Activated naive CD8-positive, alpha-beta T cell treated with anti-CD3 and anti-CD28 coated beads for 36 hours (primary cell): ENCODE measurements at places on chromosomes 11 and 22.
A peak's percentile ranks its signal among the peaks of the same experiment; 100 is the strongest.

DNA sequence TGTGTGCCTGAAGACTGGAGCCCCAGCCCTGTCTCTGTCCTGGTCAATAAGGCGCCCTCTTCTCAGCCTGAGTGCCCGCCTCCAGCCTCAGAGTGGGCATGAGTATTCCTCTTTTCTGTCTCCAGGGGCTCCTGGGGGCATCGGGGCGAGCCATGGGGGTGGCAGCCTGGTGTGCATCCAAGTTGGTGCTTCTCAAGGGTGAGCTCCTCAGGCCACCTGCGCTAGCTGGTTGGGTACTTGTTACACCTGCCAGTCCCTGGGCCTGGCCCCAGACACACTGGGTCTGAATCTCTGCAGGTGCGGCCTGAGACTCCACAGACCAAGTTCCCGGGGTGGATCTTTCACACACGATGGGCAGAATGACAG, 168.6 kb upstream of the B3GAT1 start:
- H3K4me3 ChIP-seq = no peak overlapping the region
- H3K36me3 ChIP-seq = no peaks in the 10 kb centered on the region
- no peak for DNase-seq
- peaks cover 15% of the 10 kb centered on the region for H3K27me3 ChIP-seq

- H3K36me3 ChIP-seq = no peaks in the 10 kb centered on the region
- DNase-seq = no peak
- H3K27me3 ChIP-seq = no peaks in the 10 kb centered on the region
- H3K27ac ChIP-seq = no peak overlapping the region
- H3K4me1 ChIP-seq = no peaks in the 10 kb centered on the region
Observed at GRCh38 chr22:29095459-29095858, 22.6 kb downstream of the KREMEN1 start.

GRCh38 chr11:34013898-34014571, 37.5 kb upstream of the CAPRIN1 start:
- H3K27ac ChIP-seq = no peak overlapping the region

DNA sequence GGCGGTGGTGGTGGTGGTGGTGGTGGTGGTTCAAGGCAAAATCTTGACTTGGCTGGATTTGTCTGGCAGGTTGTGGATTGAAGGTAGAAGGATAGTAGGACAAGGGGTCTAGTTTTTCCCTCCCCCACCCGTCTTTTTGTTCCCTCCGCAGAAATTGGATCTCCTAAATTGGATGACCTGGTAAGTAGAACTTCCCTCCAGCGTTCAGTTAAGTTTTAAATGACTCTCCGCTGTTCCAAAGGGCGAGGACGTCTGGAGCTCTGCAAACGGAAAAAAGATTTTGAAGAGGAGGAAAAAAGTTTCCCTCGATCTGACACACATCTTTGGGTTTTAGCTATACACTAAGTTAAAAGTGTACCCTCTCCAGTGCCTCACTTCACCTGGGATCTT, 422 bp upstream of the LGR4 start:
- no peak overlapping the region for H3K27ac ChIP-seq
- H3K36me3 ChIP-seq = no peaks in the 10 kb centered on the region
- peaks cover 10% of the 10 kb centered on the region for H3K4me1 ChIP-seq
- peak overlapping the region; percentile 91 for H3K4me3 ChIP-seq
- H3K27me3 ChIP-seq = peaks cover 40% of the 10 kb centered on the region

DNA sequence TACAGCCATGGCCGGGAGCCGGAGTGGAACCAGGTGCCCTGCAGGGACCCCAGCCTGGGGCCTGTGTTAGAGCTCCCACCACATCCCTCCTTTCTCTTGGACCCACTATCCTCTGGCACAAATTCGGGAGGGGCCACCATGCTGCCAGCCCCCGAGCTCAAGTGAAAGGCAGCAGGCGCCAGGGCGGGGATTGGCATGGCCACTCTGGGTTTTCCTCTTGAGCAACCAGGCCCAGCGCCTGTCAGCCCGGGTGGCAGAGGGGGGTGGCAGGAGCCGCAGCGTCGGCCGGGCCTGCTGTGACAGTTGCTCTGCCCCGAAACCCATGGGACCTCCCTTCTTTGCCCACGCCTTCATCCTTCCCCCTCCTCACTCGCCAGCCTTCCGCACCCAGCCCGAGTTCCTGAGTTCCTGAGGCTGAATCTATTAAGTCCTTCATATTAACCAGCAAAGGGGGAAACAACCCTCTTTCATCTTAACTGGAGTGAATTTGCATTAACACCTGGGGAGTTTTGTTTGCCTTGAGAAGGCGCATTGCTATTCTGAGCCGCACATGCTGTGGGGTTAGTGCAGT, 16.8 kb upstream of the CABP7 start:
- no peak overlapping the region for H3K4me3 ChIP-seq
- peaks cover 7% of the 10 kb centered on the region for H3K4me1 ChIP-seq
- no peak for DNase-seq
- no peaks in the 10 kb centered on the region for H3K36me3 ChIP-seq
- no peak overlapping the region for H3K27ac ChIP-seq

DNA sequence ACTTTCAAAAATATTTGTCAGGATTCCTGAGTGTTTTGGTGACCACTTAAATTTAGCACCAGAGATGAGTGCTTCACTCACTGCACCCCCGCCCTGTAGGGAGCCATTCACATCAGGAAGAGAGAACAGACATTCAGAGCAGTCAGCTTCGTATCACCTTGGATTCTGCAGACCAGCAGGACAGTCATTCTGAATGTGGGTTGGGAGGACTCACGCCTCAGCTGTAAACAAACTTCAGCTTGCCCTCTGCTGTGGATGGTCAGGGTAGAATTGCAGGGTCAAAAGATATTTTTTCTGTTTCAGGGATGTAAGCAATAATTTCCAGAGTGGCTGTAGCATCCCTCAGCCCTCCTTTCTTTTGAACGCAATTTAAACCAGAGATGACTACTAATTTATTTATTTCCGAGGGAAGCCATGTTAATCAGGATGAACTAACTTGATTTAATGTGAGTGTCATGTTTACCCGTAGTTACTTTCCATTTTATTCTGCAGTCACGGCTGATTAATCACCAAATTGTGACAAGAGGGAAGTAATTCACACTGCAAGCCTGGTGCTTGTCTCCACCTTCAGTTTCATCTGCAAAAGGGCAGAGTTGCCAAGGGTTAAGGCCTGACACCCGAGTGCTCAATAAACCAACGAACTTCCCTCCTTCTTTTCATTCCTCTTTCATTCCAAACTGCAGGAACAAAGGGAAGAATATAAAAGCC, 174.2 kb upstream of the DDI1 start:
- no peaks in the 10 kb centered on the region for H3K36me3 ChIP-seq
- no peak overlapping the region for H3K27ac ChIP-seq
- H3K4me1 ChIP-seq = no peaks in the 10 kb centered on the region

GRCh38 chr22:41498303-41498835, 29.5 kb downstream of the ACO2 start:
- DNase-seq = no peak
- H3K27ac ChIP-seq = no peak overlapping the region
- H3K27me3 ChIP-seq = no peaks in the 10 kb centered on the region

- H3K4me3 ChIP-seq = no peak overlapping the region
- no peaks in the 10 kb centered on the region for H3K27me3 ChIP-seq
- H3K4me1 ChIP-seq = peaks cover 3% of the 10 kb centered on the region
Observed at GRCh38 chr11:3108183-3108721, 51.0 kb upstream of the CARS1 start.

DNA sequence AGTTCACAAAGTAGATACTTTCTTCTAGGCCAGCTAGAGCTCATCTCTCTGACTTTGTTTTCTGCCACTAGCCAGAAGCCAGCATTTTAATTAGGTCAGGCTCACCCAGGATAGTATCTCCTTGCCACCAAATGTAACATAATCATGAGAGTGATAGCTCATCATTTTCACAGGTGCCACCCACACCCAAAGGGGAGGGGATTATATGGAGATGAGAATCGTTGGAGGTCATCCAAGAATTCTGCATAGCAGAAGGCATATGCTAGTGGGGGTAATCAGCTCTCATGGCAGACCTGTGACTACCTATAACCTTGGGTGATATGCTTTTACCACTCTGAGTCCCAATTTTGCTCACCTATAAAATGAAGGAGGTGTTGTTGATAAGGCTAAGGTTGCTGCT, 523.0 kb downstream of the METTL15 start:
- no peak overlapping the region for H3K4me3 ChIP-seq
- H3K27ac ChIP-seq = no peak overlapping the region
- peaks cover 5% of the 10 kb centered on the region for H3K27me3 ChIP-seq
- H3K36me3 ChIP-seq = no peaks in the 10 kb centered on the region
- H3K4me1 ChIP-seq = no peaks in the 10 kb centered on the region

DNA sequence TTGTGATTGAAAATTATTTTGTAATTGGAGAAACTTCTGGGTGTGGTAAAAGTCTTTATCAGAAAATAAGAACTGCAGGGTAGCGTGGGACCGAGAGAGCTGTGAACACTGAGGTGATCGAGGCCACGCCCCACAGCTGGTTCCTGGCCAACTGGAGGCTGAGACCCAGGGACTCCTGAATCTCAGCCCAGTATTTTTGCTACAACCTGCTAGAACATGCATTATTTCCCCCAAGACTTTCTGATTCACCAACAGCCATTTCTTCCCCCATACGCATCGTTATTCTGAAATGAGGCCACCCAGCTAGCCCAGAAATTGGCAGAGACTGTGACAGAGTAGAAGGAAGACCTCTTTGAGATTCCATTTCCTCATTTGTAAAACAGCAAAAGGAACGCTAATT, 3.4 kb upstream of the FGF19 start:
- H3K27ac ChIP-seq = no peak overlapping the region
- DNase-seq = no peak

- DNase-seq = peak; percentile 36
- H3K4me3 ChIP-seq = no peak overlapping the region
- peaks cover 17% of the 10 kb centered on the region for H3K27me3 ChIP-seq
Observed at GRCh38 chr11:61756452-61757212, 4.2 kb downstream of the MYRF start.

- no peaks in the 10 kb centered on the region for H3K36me3 ChIP-seq
- H3K27ac ChIP-seq = no peak overlapping the region
- DNase-seq = no peak
- peaks cover 7% of the 10 kb centered on the region for H3K4me1 ChIP-seq
- no peak overlapping the region for H3K4me3 ChIP-seq
Observed at GRCh38 chr22:50604256-50605001, 3.8 kb downstream of the MAPK8IP2 start.

- H3K4me3 ChIP-seq = no peak overlapping the region
- H3K27me3 ChIP-seq = peaks cover 13% of the 10 kb centered on the region
- H3K36me3 ChIP-seq = no peaks in the 10 kb centered on the region
- H3K4me1 ChIP-seq = peaks cover 5% of the 10 kb centered on the region
- no peak for DNase-seq
- no peak overlapping the region for H3K27ac ChIP-seq
Observed at GRCh38 chr22:37549704-37550059, 10.6 kb upstream of the CDC42EP1 start.

GRCh38 chr11:1920909-1921573, 1.5 kb downstream of the TNNT3 start:
- H3K4me1 ChIP-seq = peaks cover 3% of the 10 kb centered on the region
- H3K36me3 ChIP-seq = no peaks in the 10 kb centered on the region
- peaks cover 3% of the 10 kb centered on the region for H3K27me3 ChIP-seq
- H3K4me3 ChIP-seq = no peak overlapping the region
- no peak for DNase-seq
- no peak overlapping the region for H3K27ac ChIP-seq

- H3K27ac ChIP-seq = no peak overlapping the region
- no peaks in the 10 kb centered on the region for H3K4me1 ChIP-seq
- no peak for DNase-seq
Observed at GRCh38 chr11:74325649-74326645, 14.5 kb upstream of the P4HA3 start.

DNA sequence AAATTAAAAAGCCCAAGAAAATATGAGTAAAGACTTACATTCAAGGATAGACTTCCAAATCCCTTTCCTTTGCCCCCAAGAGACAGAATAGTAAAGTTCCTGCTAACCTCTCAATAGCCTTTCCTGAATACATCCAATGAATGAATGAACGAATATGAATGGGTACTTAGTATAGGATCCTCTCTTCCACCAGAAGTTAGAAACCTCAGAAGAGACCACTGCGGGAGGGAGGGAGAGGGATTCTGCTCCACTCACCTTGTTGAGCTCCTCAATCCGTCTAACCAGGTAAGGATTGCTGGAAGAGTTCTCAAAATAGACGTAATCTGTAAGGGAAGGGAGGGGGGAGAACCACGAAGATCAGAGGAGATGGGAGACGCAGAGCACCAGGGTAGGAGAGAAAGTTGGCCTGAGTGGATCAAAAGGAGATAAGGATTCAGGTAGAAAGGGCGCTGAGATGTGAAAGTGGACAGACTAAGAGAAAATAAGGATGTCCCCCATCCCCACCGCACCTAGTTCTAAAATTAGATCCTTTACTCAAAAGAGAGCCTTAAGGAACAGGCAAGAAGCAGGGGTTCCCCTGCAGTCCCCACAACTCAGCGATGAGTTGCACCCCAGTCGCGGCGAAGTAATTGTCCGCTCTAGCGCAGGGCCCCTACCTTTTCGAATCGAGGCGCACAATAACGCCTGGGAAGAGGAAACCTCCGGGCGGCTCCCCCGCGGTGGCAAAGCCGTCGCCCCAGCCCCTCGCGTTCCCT, 1.1 kb downstream of the MTA2 start:
- no peak for DNase-seq
- peak overlapping the region; percentile 92 for H3K4me3 ChIP-seq
- peaks cover 36% of the 10 kb centered on the region for H3K4me1 ChIP-seq

GRCh38 chr11:92802644-92803043, 166.8 kb upstream of the MTNR1B start:
- no peak for DNase-seq
- H3K4me1 ChIP-seq = no peaks in the 10 kb centered on the region
- no peak overlapping the region for H3K27ac ChIP-seq
- H3K27me3 ChIP-seq = no peaks in the 10 kb centered on the region
- H3K4me3 ChIP-seq = no peak overlapping the region
- no peaks in the 10 kb centered on the region for H3K36me3 ChIP-seq

GRCh38 chr11:92861634-92862033, 107.8 kb upstream of the MTNR1B start:
- H3K27me3 ChIP-seq = no peaks in the 10 kb centered on the region
- H3K36me3 ChIP-seq = no peaks in the 10 kb centered on the region
- H3K4me3 ChIP-seq = no peak overlapping the region
- H3K27ac ChIP-seq = no peak overlapping the region
- DNase-seq = no peak

DNA sequence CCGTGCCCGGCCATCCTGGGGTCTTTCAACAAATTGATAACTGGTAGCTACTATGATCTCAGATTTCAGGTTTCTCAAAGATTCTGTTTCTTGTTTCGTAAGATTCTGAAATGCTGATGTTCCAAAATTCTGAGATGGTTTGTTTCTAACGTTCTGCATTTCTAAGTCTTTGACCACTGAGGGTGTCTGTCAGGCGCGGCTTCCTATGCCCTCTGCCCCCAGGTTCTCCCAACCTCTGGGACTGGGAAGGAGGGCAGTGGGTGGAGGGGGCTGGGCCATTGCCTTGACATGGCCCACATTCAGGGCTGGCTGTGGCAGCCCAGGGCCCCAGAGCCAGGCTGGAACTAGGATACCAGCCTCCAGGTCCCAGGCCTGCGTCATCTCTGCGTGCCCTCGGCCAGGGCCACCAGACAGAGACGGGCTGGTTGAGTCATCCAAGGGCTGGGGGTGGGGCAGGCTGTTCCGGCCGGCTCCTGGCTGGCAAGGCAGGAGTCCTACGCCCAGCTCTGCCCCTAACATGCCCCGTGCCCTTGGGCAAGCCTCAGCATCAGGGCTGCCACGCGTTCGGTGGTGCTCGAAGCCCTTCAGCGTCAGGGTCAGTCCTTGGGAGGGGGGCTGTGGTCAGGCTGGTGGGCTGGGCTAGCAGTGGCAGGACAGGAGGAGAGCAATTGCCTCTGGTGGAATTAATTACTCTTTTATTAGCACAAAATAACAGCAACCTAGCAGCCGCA, 5.2 kb downstream of the TMEM134 start:
- peak overlapping the region; percentile 87 for H3K4me3 ChIP-seq
- peaks cover 5% of the 10 kb centered on the region for H3K36me3 ChIP-seq
- H3K27me3 ChIP-seq = no peaks in the 10 kb centered on the region
- peak overlapping the region; percentile 92 for H3K27ac ChIP-seq

GRCh38 chr11:12241971-12242672, 131.7 kb downstream of the MICAL2 start:
- H3K36me3 ChIP-seq = peaks cover 16% of the 10 kb centered on the region
- H3K27me3 ChIP-seq = no peaks in the 10 kb centered on the region
- peak; percentile 38 for DNase-seq
- H3K27ac ChIP-seq = peak overlapping the region; percentile 79
- peak overlapping the region; percentile 49 for H3K4me3 ChIP-seq
